ENCODE measurements at places on chromosomes 2 and 18.
A peak's percentile ranks its signal among the peaks of the same experiment; 100 is the strongest.

DNA sequence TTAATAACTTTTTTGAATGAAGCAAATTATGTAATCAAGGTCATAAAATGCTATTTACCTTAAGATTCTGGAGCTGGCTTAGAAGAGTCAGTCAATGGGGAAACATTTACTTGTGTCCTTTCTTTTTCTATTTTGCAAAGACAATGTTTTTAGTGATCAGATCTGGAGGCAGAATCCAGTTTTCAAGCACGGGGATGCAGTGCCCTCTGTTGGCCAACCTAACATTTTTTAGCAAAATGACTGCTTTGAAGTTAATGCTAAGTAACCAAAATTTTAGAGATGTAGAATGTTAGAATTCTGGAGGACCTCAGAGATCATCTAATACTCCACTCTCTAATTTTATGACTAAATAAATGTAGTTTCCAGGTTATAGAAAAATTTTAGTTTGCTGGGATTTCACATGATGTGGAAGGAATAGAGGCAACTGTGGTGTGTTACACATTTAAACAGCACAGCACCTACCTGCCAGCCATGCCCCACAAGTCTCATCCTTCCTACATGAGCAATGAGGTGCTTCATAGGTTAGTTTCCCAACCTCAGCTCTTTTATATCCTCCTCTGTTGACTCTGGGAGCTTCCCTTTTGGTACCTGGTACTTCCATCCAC lies 23.6 kb upstream of the SLC9A4 start:
- DNase-seq, result peak; percentile 24

DNA sequence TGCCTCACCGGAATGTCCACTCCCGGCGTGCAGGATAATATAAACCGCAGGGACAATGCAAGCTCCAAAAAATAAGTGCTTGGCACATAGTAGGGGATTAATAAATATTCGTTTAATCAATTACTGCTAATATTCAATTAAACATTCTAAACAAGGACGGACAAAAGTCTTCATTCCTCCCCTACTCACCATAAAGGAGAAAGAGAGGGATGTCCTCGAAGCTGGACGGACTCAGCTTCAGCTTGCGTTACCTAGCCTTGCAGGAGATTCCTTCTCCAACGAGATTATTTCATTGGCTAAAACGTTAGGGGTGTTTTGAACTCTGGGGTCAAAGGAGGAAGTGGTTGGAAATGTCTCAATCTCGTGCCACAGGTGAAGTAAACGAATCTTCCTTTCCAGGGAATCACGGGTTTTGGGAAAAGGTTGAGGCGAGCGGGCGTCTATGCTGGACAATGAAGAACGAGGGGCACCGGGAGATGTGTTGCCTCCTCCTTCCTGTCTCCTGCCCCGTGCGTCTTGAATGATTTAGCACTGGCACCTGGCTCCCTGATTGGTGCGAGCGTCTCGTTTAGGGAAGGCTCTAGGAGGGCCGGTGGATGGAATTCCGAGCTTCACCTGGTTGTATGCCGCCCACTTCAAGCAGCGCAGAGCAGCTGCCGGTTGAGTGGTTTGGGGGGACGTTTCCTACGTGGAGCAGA lies 2.0 kb upstream of the GAD1 start:
- DNase-seq, result no peak

GRCh38 chr18:26516964-26517363 lies 31.4 kb downstream of the KCTD1 start:
- DNase-seq, result no peak

GRCh38 chr2:236265675-236266074 lies 1.5 kb upstream of the ASB18 start:
- DNase-seq, result no peak

DNA sequence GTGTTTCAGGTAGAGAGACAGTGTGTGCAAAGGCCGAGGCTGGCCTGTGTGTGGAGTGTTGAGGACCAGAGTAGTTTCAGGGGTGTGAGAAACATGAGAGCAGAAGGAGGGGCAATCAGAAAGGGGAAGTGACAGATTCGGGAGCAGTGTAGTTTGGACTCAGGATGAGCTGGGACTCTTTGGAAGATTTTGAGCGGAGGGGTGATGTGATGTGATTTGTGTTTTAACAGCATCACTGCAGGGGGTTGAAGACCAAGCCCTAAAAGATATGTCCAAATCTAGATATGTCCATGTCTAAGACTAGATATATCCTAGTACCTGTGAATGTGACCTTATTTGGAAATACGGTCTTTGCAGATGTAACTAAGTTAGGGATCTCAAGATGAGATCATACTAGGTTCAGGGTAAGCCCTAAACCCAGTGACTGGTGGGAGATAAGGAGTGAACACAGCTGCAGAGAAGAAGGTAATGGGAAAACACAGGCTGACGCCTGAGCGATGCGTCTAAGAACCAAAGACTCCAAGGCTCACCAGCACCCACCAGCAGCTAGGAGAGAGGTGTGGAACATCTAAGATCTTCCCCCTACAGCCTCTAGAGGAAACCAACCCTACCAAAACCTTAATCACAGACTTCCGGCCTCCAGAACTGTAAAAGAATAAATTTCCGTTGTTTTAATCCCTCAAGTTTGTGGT lies 38.5 kb upstream of the MYO3B start:
- DNase-seq, result no peak

- no peak for DNase-seq
Measured at GRCh38 chr2:235002198-235003095, 50.6 kb downstream of the SH3BP4 start.

DNA sequence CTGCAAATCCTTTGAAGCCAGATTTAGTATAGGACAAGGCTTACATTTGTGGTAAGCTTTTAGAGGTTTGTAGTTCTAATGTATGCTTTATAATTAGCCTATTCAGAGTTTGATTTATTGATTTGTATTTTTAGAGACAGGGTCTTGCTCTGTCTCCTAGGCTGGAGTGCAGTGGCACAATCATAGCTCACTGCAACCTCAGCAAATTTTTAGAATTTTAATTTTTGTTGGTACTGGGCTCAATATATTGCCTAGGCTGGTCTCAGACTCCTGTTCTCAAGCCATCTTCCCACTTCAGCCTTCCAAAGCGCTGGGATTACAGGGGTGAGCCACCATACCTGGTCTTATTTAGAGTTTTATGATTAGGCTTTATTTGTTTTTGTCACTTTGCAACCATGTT lies 4.5 kb downstream of the KCNJ13 start:
- no peak for DNase-seq

DNA sequence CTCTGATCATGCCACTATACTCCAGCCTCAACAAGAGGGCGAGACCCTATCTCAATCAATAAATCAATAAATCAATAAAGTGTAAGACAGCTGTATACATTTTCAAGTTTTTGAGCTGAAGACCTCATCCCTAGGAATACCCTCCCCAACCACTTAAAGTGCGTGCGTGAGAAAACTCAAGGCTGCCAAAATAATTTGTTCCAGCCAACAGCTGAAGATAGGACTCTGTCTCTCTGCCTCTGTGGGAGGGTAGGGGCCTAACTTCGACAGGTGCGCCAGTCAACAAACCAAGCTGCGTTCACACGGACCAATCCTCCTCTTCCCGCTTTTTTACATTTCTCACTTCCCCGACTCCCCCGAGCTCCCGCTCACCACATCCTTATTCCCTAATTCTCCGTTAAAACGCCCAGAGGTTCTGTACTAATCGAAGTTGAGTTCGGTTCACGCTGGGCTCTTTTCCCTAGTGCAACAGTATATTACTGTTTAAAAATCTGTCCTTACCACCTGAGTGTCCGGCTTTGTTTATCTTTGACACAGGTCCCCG lies 618 bp downstream of the POLR2D start:
- DNase-seq, result no peak

- DNase-seq, result no peak
Measured at GRCh38 chr2:241030883-241031282, 32.5 kb downstream of the SNED1 start.

GRCh38 chr2:1642066-1642861 lies 102.1 kb downstream of the PXDN start:
- DNase-seq, result no peak

- no peak for DNase-seq
Measured at GRCh38 chr2:858646-859045, 92.0 kb upstream of the SNTG2 start.

GRCh38 chr2:12536976-12537375 lies 179.8 kb upstream of the TRIB2 start:
- no peak for DNase-seq

DNA sequence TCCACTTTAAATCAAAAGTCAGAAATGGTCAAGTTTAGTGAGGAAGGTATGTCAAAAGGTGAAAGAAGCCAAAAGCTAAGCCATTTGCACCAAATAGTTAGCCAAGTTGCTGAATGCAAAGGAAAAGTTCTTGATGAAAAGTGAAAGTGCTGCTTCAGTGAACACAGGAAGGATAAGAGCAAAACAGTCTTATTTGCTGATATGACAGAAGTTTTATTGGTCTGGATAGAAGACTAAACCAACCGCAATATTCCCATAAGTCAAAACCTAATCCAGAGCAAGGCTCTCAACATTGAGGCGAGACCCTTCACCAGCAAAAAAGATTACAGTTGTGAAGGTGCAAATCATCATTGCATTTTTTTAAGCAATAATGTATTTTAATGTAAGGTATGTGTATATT lies 496.5 kb upstream of the LRATD1 start:
- no peak for DNase-seq

- DNase-seq, result no peak
Measured at GRCh38 chr2:20365249-20365817, 14.7 kb upstream of the PUM2 start.

GRCh38 chr18:10432781-10433180 lies 21.7 kb upstream of the APCDD1 start:
- DNase-seq, result no peak

DNA sequence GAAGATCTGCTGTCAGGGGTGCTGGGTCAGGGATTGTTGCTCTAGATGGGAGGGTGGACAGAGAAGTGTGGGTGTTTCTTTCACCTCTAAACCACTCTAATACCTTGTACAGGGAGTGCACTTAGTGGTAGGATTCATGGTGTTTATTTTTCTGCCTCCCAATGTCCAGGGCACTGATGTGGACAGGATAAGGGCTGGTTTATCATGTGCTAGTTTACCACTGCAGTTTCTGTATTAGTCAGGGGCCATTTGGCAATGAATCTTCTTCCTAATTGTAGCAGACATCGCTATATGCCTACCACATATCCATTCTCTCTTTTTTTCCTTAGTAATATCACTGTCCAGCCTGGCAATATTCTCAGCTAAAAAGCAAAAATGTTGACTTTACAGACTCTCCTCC lies 50.3 kb upstream of the LRRTM1 start:
- DNase-seq, result no peak

GRCh38 chr2:43944915-43945314 lies 50.9 kb downstream of the LRPPRC start:
- no peak for DNase-seq

GRCh38 chr2:204019572-204020501 lies 83.3 kb downstream of the ICOS start:
- no peak for DNase-seq

GRCh38 chr2:112640800-112641675 lies 4.7 kb upstream of the SLC20A1 start:
- no peak for DNase-seq

- no peak for DNase-seq
Measured at GRCh38 chr2:196170213-196170605, 1.2 kb downstream of the STK17B start.

- DNase-seq, result no peak
Measured at GRCh38 chr2:48248251-48248933, 281.6 kb upstream of the STON1 start.

GRCh38 chr2:226524381-226524843 lies 275.2 kb downstream of the IRS1 start:
- DNase-seq, result no peak

DNA sequence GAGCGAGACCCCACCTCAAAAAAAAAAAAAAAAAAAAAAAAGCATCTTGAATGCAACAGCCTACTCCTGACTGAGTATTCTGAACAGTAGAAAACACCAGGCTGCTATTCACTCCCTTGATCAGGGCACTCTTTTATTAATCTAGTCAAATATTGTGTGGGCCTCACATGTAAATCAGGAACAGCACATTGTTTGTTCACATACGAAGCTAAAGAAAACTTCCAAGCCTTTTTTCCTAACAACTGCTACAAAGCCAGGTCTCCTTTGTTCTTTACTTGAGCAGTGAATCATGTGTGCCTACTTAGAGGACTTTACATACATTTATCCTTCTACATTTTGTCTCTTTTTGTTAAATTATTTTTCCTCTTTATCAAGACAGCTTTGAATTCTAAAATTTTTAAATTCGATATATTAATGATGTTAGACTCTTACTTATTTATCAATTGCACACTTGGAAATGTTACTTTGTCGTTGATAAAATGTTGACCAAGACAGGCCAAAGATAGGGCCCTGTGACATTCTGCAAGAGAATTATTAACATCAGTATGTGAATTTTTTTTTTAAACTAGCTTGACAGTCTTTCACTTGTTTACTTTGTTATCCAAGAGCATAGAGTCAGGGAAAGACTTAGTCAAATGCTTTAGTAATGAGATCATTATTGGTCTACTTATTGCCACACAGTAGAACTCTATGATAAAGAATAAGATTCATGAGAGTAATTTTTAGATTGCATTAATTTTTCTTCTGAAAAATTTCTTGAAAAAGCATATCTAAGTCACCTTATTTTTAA lies 13.2 kb downstream of the SPATS2L start:
- DNase-seq, result no peak

DNA sequence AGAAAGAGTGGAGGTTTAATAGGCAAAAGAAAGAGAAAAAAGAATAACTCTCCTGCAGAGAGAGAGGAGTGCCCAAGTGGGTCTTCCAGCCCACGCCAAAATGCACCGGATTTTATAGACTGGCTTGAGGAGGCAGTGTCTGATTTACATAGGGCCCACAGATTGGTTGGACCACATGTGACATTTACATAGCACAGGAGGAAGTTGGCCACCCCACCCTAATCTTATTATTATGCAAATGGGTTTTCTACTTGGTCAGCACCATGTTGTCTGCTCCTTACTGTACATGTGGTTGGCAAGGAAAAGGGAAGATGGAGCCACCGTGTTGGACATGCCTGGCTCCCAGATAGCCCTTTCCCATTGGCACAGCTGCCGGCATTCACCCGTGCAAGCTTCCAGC lies 56.8 kb downstream of the SP110 start:
- DNase-seq, result no peak

- no peak for DNase-seq
Measured at GRCh38 chr2:84902526-84902925, 2.9 kb upstream of the TMSB10 start.

DNA sequence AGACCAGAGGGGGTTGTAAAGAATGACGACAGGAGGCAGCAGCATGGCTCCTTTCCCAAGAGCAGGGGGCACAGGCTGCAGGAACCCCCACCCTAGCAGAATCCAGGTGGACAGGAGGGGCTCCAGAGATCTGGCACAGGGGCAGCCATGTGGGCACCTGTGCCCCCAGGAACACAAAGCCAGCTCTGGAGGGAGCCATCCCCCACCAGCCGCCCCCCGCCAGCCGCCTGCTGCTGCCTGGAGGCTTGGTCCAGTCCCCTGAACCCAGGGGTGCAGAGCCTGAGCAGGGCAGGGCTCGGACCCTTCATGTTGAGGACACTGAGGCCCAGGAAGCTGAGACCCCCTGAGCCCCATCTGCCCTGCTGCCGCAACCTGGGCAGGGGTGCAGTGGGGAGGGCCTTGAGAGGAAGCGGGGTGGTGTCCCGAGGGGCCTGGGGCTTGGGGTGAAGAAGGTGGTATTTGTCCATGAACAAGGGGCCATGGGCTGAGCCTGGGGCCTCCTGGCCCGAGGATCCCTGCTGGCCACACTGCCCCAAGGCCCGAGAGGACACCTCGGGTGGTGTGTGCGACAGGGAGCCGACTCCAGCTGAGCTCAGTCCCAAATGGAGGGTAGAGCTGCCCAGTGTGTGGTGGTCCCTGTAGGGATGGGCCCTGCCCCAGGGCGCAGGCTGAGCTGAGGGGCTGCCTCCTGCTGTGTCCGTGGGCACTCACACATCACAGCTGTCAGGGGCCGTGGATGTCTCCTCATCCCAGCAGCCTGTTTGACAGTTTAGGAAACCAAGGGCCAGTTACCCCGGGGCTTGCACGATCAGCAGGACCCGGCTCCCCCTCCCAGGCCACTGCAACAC lies 39.8 kb upstream of the SNED1 start:
- no peak for DNase-seq
